ENCODE measurements at places on chromosomes 11 and 22.

DNA sequence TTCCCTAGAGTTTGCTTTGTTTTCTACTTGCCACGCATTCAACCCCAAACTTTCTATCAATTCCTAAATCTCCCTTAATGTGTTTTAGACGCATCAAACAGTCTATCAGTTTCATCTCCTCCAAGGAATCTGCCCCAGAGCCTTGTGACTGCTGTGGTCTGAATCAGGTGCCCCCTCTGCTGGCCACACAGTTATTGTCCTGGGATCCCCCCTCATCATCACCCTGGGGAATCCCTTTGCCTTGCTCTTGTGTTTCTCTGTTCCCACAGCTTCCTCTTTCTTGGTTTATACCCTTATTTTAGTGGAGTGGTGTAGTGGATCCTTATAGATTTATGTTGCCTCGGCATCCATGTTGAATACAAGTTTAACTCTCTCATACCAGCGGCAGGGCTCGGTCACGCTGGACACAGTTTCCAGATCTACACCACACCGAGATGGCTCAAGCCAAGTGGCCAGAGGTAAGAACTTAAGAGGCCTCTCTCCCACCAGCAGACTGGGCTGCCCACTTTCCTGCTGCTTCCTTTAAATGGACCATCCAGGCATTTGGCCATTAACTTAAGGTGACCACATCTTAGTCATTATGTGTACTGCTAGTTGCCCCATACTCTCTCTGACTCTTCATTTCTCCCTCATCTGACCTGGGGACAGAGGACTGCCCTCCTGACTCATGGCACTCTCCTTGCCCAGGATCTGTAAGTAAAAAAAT lies 8.2 kb downstream of the UPB1 start:
- DNase-seq = peak; percentile 66

GRCh38 chr11:66593650-66594049 lies 665 bp downstream of the CCS start:
- DNase-seq = no peak

DNA sequence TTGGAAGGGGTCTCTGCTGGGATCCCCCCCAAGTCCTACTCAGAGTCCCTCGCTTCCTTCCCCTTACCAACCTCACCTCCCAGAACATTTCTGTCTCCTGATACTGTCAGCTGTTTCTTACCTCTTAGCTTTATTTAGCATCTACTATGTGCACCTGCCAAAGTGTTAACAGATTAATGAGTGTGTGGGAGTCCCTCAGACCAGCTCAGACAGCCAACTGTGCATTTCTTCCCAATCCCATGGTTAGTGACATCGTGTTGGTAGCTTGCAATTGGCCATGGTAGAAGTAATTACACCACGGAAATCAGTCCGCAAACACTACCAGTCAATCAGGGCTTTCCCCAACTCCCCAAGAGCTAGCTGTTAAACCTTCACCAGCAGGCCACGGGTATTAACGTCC lies 150.6 kb downstream of the DSCAML1 start:
- DNase-seq = no peak

GRCh38 chr11:34256626-34257025 lies 101.2 kb downstream of the ABTB2 start:
- no peak for DNase-seq

DNA sequence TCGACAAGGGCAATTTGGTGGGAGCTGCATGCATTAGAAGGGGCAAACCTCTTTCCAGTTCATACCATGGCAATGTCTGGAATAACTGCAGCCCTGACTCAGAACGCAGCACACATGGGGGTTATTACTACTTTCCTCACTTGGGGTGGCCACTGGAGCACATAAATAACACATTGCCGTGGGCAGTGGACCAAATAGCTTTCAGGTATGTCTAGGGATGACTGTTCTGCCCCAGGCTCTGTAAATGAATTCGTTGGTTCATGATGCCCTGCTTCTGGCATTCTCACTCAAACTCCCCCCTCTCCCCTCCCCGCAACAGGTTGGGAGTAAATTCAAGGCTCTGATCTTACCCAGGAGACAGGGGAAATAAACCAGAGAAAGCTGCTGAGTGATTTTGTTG lies 238.0 kb upstream of the PLET1 start:
- DNase-seq = no peak

- DNase-seq = peak; percentile 51
Measured at GRCh38 chr11:65625628-65626342, 10.2 kb downstream of the PCNX3 start.

DNA sequence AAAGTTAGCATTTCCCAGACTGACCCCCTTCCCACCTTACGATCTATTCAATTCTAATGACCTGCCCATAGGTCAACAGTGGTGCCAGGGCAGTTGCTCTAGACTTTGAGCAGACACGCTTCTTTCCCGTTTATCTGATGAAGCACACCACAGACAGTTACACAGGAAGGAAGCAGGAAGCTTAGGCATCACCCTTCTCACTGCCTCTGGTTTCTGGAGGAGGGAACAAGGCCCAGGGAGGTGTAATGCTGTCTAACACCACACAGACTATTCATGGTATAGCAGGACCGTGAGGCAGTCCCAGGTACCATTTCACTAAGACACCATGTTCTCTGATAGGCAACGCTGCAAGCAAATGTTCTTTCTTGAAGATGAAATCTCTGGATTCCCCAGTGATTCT lies 279.4 kb downstream of the NTM start:
- DNase-seq = no peak

DNA sequence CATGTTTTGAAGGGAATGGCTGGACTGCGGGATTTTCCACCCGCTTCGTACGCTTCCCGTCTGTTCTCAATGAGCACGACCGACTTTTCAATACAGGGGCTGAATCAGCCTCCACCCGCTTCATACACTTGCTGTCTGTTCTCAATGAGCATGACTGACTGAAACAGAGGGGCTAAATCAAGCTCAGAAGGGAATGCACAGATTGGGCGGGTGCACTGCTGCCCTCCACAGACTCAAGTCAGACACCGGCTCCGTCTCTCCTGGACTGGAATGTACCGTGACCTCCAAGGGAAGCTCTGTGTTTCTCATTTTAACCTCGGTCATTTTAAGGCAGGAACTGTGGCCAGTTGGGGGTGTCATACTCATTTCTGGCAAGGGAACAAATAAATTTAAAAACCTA lies 48.5 kb downstream of the BRD1 start:
- DNase-seq = no peak

Measured in CD4-positive, alpha-beta T cell (primary cell).